ENCODE measurements at places on chromosomes 4 and X.

DNA sequence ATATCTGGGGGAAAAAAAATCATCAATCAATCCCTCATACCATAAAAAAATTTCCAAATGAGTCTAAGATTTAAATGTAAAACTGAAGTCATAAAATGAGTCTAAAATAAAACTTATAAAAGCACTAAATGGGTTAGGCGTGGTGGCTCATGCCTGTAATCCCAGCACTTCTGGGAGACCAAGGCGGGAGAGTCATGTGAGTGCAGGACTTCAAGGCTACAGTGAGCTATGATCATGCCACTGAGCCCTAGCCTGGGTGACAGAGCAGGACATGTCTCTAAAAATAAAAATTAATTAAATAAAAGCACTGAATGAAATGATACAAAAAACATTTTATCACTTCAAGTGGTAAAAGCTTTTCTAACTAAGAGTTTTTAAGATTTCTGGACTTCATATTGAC lies 83.3 kb downstream of the LRBA start:
- DNase-seq: no peak

DNA sequence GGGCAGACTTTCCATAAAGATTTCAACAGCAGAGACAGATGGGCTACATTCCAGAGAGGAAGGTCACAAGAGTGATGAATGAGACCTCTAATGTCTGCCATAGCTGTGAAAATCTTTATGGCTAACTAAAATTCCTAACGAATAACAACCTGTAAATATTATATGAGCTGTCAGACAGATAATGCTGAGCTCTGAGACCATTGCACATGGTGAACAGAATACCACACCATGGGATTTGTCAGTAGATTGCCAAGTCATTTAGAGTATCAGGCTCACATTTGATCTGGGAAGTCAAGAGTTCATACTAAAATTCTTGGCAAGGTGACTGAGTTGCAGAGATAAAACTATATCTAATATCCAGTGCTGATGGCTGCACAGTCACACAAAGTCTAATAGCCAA lies 259.2 kb upstream of the FTHL17 start:
- DNase-seq: no peak

- no peak for DNase-seq
These were observed 25.1 kb upstream of the CLDN34 start for GRCh38 chrX:9942086-9942485.

GRCh38 chrX:52217494-52218160 lies 32.9 kb downstream of the MAGED4 start:
- DNase-seq: peak; percentile 51

GRCh38 chr4:76435528-76436319 lies 695 bp downstream of the SHROOM3 start:
- no peak for DNase-seq

DNA sequence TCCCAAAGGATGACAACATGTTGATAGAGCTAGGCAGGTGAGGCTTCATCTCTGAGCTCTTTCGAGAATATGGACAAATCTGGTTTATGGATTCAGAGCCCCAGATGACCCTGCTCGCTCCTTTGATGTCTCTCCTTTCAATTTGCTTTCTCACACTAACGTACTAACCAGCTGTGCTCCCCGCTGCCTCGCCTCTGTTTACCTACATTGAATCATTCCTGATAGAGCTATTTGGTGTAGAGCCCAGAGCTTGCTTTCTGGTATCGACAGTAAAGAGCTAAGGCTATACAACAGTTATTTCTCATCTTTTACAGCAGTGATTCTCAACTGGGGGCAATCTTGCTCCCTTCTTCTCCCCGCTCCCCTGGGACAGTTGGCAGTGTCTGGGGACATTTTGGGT lies 8.9 kb upstream of the PHKA2 start:
- no peak for DNase-seq

All from ecto neural progenitor cell (in vitro differentiated cells).